ENCODE measurements at places on chromosomes 7 and 10.

GRCh38 chr7:96989241-96989858 is 16.0 kb upstream of the DLX6 start:
- no peak for DNase-seq

DNA sequence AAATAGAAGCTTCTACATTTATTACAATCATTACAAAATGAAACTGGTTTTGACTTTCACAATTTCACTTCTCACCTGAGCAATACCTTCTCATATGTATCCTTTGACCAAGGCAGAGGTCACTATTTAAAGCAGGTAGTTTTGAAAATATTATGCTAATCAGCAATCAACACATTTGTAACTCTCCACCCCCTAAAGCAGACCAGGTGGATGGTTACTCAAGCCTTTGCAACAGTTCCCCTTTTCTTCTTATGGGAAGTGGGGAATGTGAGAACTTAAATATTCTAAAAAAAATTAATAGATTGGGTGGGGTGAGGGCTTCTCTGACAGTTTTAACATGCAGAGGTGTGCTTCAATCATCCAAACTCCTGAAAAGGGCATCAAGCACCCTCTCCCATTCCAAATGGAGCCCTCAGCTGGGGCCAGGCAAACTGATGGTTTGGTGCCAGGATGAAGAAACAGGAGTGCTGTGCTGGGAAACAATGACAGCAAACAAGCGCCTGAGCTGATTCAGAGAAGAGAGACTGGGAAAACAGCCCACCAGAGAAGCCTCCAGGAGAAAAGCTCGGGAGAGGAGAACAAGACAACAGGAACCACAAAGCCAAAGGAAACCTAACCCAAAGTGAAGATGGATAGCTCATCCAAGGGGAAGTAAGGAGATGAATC is 17.1 kb downstream of the RAPGEF5 start:
- no peak for DNase-seq

DNA sequence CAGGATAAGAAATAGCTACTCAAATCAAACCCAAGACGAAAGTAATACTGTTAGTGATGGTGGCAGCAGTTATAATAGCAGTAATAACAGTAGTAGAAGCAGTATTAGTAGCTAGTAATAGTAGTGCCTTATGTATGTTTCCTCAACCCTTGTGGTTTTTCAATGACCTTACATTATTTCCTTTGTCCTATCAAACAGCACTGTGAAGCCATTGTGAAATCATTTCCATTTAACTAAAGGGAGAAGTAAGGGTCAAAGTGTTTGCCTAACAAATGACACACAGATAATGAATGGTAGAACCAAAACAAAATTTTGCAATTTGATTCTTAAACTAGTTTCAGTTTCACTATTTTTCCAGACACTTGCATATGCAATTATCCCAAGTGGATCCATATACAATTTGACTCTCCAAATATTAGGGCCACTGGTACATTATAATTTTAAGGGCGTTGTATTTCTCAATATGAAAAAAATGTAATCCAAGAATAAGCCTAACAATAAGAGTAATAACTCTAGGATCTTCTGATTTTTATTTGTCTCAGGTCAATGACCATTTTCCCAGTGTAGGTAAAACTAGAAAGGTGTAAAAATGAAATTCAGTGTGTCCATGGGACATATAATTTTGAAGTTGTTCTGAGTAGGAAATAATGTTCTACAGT is 33.7 kb upstream of the TMEM26 start:
- DNase-seq = no peak

DNA sequence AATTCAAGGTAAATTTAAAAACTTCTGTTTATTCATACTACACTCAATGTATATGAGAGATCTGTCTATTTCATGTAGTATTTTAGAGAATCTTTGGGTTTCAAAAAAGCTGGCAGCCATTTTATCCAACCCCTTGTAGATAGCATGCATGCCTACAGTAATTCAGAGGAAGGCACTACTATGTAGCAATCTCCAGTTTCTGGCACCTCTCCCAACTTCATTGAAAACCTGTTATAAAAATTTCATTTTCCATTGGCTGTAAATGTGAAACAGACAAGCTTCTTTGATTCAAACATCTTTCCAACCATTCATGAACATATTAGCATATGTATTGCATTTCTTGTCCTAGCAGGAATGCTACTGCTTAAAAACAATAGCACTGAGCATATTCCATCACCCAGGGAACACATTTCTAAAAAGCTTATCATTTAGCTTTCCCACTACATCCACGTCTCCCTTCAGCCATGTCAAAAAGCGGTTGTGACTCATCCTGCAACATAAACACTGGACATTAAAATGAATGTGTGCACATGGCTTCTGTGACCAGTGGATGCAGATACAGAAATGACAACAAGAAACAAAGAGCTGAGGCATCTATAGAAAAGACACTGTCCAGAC is 330.4 kb upstream of the AOAH start:
- DNase-seq = no peak

DNA sequence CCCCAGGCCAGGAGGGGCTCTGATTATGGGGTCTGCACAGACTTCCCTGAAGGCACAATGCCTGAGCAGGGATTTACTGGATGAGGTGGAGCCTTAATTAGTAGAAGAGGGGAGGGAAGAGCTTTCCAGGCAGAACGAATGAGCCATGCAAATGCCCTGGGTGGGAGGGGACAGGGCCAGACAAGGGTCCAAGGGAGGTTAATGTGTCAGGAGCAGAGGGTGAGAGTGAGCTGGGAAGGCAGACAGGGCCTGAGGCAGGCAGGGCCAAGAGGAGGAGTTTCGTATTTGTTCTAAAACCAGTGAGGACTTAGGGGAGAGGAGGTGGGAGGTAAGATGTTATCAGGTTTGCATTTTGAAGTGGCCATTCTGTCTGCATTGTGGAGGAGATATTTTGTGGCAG is 65.3 kb downstream of the NPY start:
- DNase-seq = no peak

GRCh38 chr10:112988839-112989406 is 38.9 kb downstream of the TCF7L2 start:
- no peak for DNase-seq

- DNase-seq = no peak
Observed at GRCh38 chr7:37041461-37041860, 317.2 kb upstream of the AOAH start.
